ENCODE measurements at places on chromosomes 3 and 15.

DNA sequence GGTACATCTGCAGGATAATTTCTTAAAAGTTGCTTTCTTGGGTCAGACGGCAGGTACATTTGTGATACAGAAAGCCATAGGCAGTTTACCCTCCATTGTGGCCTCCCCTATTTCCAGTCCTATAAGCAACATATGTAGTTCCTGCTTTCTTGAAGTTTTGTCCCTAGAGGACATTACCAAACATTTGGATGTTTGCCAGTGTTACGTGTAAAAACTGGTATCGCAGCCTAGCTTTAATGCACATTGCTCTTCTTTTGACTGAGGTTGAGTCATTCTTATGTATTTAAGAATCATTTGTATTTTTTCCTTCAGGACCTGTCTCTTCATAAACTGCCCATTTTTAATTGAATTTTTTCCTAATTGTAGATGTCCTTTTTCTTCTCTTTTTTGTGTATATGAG is 114.3 kb downstream of the DIPK2A start:
- DNase-seq, result no peak

- DNase-seq, result peak; percentile 58
These were observed 10.5 kb upstream of the PIK3CB start for GRCh38 chr3:138845181-138845601.

GRCh38 chr15:65416845-65417416 is 5.8 kb downstream of the IGDCC4 start:
- peak; percentile 96 for DNase-seq

DNA sequence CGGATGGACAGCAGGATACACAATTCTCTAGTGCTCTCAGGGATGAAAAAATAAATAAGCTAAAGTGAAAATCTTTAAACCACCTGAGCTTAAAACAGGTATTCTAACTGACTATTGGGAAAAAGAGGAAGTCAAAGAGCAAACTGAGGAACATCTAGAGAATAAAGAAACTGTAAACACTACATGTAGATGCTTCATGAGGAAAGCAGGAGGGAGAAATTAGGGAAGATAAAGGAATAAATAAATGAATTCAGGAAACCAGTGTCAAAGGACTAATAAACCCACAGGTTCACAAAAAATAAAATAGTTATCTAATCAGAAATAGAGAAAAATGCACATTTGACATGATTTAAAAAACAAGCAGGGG is 525 bp upstream of the MCCC1 start:
- DNase-seq, result no peak

DNA sequence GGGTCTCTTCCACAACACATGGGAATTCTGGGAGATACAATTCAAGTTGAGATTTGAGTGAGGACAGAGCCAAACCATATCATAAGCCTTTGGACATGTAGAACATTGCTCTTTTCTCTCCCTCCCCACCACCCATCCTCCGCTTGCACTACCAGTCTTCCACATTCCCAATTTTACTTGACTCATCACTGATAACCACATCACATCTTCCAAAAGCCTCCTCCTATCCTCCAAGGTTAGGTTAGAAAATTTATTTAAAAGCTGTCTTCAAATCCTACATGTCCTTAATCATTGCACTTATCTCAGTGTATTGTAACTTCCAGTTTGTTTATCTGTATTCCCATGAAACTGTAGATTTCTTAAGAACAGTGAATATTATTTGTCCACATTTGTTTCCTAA is 10.4 kb downstream of the ZBED2 start:
- no peak for DNase-seq

GRCh38 chr3:136330900-136331299 is 80.8 kb downstream of the PCCB start:
- DNase-seq, result no peak

DNA sequence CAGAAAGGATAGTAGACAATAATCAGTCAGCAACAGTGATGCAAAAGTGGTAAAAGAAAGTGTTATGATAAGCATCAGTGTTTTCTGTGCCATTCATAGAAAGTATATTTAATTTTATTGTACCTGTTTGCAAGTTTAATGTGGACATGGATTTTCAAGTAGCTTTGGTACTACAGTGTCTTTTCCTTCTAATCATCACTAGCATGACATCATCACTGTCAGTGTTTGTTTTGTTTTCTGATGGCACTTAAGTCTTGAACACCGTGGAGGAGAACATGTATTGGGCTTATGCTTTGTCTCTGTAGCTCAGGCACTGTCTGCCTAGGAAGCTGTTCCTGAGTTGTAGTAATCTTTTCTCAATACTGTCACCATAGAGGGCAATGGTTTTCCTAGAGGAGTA is 41.9 kb downstream of the SETD5 start:
- DNase-seq, result no peak

GRCh38 chr15:88617790-88618189 is 3.4 kb upstream of the AEN start:
- no peak for DNase-seq

GRCh38 chr3:160851629-160852210 is 95.7 kb downstream of the PPM1L start:
- no peak for DNase-seq

DNA sequence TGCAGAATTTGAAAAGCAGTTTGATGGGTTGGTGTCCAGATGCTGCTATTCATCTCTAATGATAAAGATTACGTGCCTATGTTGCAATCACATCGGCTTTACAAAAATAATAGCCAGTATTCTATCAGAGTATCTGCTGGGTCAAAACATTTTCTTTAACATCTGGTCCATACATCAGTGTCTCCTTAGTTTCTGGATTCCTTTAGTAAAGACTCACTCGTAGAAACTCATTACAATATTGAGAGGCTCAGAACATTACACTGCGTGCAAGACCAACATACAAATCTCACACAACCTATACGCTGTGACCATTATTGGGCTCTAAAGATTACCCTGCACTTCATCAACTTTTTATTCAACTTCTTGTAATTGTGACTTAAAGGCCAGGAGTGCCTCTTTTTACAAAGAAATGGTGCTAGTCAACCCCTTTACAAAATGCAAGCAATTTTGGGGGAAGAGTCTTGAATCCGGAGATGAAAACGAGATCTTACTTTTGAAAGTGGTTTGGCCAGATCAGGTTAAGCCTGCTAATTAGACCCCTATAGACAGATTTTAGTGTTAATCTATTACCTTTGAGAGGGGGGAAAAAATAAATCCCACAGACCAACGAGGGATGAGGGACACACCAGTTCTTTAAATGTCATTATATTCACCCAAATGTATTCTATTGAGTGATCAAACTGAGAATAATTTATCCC is 2.9 kb downstream of the TRA2B start:
- no peak for DNase-seq

GRCh38 chr3:183486472-183486871 is 58.1 kb upstream of the MCF2L2 start:
- no peak for DNase-seq

All from mesendoderm (in vitro differentiated cells).